ENCODE measurements at places on chromosomes 7 and 10.

GRCh38 chr10:11504566-11505285 is 106.7 kb downstream of the USP6NL start:
- DNase-seq, result no peak

GRCh38 chr7:29488977-29489376 is 74.7 kb upstream of the PRR15 start:
- no peak for DNase-seq

DNA sequence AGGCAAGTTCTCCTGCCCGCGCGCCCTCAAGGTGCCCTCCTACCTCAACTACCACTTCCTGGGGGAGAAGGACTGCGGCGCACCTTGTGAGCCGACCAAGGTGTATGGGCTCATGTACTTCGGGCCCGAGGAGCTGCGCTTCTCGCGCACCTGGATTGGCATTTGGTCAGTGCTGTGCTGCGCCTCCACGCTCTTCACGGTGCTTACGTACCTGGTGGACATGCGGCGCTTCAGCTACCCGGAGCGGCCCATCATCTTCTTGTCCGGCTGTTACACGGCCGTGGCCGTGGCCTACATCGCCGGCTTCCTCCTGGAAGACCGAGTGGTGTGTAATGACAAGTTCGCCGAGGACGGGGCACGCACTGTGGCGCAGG is 1.4 kb downstream of the FZD1 start:
- DNase-seq, result no peak

DNA sequence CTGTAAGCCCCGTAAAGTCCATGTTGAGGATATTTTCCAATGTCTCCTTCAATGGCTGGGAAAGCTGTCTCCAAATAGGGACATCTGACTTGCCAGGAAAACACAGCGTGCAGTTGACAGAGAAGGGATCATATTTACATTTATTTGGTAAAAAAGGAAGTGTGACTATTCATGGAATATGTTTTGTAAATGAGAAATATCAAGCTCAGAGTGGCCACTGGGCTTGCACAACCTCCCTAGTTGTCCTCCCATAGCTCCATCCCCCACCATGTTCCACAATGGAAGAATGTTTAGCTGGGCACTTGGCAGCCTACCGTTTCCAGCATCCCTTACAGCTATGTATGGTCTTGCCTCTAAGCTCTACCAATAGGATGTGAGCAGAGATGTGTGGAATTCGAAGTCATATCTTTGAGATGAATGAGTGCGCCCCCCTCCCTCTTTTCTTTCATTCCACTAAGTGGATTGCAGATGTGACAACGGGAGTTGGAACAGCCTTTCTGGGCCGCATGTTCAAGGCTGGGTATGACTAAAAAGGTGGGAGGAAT is 306.6 kb upstream of the ZMIZ1 start:
- DNase-seq, result no peak
